CD4-positive, CD25-positive, alpha-beta regulatory T cell (primary cell): ENCODE measurements at places on chromosomes 1 and 21. TPM values are rescaled to one million over a fixed set of nuclear protein-coding genes. Genes with fewer than 3 reads are reported as not detected.

DNA sequence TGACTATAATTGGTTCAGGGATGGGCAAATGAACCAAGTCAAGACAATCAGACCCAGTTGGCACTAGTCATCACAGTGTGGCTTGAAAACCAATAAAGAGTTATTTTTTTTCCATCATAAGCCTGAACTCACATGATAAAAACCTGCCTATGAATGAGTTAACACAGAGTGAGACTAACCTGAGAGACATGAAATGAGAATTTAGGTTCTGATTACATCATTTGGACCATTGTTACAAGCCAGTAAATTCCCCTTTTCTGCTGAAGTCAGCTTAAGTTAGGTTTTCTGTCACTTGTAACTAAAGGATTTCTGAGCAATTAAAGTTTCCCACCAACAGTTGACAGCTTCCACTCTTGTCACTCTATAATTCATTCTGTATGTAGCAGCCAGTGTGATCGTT is 9.6 kb upstream of the RSBN1 start:
- no peak for DNase-seq

DNA sequence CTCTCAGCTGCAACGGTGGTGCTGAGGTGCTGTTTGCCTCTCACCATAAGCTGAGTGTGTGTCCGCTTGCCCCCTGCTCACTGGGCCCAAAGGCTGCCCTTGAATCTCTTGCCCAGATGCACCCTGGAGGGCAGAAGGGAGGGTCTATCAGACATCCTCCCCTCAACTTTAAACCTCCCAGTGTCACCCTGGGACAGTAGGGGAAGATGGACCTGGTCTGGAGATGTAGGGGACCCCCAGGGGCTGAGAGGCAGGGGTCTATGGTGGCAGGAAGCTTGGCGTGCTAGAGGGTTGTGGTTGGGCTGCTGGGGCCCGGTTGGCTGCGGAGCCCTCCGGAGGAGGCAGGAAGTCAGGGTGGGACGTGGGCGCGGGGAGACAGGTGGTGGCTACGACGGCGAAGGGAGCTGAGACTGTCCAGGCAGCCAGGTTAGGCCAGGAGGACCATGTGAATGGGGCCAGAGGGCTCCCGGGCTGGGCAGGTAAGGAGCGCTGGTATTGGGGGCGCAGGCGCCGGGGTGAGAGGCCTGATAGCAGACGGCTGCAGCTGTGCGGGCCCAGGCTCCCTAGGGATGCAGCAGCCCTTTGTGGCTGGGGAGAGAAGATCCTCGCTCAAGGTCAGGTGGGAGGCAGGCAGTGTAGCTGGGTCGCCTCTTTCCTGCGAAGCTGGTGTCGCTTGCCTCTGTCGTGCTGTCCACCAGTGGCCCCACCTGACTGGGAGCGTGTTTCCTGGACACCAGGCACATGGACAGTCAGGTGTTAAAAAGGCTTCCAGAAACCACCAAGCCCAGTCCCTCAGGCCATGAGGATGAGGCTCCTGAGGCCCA is at the start of gene LCK:
TSS of gene LCK (plus strand) at position 373 of the 824 bp plus-strand sequence. CDS start 23,065 bp downstream, outside the sequence.
- peak; percentile 40 for DNase-seq

- no peak for DNase-seq
These were observed 41.2 kb downstream of the CNST start for GRCh38 chr1:246607462-246607861.

The S100A12 gene
- polyA plus RNA-seq: 0.51 TPM

DNA sequence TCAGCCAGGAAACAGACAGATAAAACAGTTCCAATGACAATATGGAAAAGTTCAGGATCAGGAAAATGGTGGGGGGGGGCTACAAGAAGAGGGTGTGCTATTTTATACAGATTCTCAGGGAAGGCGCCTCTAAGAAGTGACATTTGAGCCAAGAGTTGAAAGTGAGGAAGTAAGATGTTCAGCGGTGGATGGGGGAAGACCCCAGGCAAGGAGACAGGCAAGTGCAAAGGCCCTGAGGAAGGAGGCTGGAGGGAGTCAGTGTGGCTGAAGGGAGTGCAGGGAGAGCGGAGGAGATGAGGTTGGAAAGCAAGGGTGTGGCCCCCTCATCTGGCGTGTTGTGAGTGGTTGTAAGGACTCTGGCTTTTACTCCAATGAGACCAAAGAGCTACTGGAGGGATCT is 8.4 kb upstream of the PDZK1IP1 start:
- DNase-seq: no peak

The LCE2C gene
- not detected for polyA plus RNA-seq

GRCh38 chr1:196317535-196318522 is 290.4 kb downstream of the KCNT2 start:
- DNase-seq: no peak

DNA sequence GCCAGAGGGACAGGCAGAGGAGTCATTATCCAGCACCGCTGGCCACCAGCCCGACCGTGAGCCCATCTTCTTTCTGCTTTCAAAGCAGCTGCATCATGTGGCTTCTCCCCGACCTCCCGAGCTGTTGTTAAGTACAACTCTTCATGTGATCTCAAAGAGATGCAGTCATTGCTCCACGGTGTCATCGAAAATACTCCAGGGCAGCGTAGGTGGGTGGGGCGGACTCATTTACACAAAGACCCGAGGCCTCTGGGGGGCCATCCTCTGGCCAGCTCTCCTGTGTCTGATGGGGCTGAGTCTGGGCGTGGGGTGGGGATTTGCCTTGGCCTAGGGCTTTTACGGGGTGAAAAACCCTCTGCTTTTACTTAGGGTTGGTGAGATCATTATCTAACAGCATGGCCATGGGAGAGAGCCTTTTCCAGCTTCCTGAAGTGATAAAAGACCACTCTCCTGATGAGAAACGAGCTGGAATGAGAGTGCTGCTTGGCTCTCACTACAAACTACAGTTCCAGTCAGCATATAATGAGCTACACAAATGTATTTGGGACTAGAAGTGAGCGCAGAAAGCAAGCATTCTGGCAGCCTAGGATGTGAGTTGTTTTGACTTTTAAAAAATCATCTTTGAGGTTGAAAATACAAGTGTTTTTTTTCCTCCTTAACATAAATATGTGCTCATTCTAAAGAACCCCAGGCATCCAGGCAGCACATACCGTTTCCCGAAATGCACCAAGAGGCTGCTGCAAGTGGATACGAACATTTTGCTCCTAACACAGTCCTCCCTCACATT is 165.0 kb downstream of the RHOU start:
- no peak for DNase-seq

The DMAP1 gene
- polyA plus RNA-seq: 37.0 TPM

The NBPF12 gene
- 1.8 TPM for polyA plus RNA-seq
